ENCODE measurements at places on chromosomes 7 and 10.

DNA sequence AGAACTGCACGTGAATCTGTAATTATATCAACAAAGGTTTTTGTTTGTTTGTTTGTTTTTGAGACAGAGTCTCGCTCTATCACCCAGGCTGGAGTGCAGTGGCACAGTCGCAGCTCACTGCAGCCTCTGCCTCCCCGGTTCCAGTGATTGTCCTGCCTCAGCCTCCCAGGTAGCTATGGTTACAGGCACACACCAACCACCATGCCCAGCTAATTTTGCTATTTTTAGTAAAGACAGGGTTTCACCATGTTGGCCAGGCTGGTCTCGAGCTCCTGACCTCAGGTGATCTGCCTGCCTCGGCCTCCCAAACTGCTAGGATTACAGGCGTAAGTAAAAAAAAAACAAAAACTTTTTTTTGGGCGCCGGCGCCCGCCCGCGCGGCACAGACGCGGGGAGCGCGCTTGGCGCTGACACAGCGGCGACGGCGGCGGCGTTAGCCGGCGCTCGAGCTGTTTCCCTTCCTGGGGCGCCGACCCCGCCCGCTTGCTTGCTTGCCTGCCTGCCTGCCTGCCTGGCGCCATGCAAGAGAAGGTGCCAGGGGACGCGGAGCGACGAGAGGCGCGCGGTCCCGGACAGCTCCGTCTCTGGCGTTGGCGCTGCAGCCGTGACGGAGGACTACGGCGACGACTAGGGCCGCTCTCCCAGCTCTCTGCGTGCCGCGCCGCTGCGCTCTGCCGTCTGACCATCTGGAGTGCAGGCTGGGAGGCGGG lies 171.4 kb upstream of the NUPR2 start:
- no peak for DNase-seq

GRCh38 chr7:127973832-127974231 lies 57.4 kb downstream of the LRRC4 start:
- DNase-seq = no peak

DNA sequence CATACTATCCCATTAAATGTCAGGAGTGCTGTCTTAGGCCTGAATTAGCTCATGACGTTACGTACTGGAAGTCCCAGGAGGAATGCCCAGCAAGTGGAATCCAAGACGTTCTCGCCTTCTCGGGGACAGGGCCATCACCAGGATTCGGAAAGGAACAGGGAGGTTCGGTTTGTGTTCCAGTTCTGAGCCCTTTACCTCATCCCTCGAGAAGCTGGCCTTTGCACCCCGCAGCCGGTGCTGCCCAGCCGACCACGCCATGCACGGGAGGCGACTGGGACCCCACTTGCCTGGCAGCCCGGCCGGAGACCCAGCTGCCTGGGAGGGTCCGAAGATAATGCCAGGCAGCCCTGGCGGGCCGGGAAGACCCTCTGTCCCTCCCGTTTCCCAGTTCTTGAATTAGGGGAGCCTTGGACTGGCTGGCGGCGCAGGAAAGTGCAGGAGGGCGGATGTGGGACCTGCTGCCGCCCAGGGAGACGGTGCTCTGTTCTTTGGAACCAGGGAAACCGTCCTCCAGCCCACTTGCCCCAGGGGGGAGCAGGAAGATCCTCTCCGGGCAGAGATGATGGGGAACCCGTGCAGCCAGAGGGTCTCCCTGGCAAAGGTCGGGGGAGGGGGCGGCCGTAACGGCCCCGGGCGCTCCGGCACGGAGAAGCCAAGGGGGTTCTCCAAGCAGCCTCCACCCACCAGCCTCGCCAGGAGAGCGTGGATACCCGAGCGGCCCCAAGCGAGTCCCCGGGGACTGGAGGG lies 671 bp upstream of the CHST3 start:
- DNase-seq = no peak

- DNase-seq = peak; percentile 93
These were observed 46.0 kb downstream of the CDC123 start for GRCh38 chr10:12241810-12242529.

DNA sequence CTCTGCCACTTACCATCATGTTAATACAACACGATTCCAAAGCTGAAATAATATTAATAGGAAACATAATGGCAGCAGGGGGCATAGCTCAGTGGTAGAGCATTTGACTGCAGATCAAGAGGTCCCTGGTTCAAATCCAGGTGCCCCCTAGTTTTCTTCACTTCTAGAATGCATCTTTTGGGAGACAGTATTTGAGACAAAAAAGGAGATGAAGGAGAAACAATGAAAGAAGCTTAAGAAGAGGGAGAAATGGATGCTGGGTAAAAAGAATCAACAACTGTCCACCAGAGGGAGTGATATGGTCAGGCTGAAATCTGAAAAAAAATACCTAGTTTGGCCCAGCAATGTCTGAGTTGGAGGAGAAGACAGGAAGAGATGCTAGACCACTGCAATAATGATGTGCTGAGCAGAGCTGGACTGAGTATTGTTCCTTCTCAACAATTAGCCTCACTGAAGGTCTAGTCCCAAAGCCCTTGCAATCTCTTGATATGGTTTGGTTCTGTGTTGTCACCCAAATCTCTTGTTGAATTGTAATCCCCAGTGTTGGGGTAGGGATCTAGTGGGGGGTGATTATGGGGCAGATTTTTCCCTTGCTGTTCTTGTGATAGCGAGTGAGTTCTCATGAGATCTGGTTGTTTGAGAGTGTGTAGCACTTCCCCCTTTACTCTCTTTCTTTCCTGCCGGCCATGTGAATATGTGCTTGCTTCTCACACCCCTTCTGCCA lies 48.3 kb downstream of the ZNF783 start:
- DNase-seq = peak; percentile 25

GRCh38 chr7:80632819-80633218 lies 5.6 kb upstream of the CD36 start:
- no peak for DNase-seq

DNA sequence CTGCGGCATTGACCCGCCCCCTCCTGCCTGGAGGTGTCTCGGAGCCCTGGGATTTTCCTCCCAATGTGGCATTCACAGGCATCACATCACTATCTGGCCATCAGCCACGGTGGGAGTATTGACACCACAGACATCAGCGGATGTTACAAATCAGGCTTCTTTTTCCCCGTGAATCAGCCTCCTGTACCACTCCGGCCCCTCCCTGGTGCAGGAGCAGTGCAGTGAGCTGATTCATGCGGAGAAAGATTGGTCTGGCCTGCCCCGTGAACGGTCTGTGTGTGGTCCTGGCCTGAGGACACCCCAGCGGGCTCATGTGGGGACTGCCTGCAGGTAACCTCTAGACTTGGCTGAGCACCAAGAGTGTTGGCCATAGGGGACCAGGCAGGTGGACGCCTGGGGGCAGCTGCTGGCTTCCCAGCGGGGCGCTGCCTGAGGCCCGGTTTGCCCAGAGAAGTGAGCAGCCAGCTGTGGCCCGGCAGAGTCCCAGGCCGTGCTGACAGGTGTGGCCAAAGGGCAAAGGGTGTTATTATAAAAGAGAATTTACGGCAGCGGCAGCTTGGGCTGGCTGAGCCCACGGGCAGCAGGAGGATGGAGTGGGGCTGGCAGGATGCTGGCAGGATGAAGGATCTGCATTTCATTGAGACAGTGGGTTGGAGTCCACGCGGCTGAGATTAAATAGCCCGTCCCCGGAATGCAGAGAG lies 32.1 kb upstream of the GNA12 start:
- no peak for DNase-seq

DNA sequence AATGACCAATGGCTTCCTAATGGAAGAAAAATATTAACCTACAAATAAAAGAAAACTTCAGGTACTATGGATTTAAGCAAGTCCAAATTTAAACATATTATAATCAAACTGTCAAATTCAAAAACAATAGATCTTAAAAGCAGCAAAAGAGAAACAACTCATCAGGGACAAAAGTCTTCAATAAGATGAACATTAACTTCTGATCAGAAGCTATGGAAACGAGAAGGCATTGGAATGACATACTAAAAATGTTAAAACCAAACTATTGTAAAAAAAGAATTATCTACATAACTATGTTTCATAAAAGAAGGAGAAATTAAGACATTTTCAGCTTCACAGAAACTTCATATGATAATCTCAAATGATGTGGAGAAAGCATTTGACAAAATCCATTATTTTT lies 334.7 kb downstream of the ANKRD7 start:
- DNase-seq = no peak

DNA sequence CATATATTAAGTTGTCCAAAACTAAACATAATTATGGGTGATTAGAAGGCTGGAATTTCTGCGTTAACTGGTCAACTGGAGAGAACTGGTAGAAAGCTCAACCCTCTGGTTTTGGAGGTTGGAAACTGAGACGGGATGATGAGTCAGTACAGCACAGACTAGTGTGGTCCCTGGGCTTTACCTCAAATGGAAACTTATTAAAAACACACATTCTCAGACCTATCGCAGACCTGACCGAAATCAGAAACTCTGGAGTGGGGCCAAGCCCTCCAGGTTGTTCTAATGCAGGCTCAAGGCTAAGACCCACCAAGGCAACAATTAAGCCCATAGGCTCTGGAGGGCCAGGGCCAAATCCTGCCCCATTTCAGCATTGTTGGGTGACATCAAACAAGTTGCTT lies 136.9 kb downstream of the KCNMA1 start:
- no peak for DNase-seq

DNA sequence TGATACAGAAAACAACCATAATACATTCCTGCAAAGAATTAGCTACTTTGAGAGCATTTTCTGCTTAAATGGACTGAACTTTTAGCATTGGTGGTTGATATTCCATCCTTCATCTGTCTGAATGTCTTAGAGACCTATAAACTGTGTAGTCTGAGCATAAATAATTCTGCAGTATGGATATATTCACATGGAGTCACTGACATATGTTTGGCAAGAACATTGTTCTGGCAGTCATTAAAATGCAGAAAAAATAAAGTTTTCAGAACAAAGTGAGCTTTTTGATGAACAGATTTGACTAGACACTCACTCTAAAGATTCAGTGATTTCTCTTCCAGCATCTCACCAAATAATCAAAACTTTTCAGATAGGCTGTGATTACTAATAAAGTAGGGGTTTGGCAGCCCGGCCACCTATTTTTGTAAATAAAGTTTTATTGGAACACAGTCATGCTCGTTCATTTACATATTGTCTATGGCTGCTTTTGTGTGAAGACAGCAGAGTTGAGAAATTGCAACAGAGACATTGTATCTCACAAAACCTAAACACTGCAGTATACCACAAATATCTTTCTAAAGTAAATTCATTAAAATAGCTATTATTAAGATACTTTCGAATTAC lies 44.1 kb upstream of the RAPGEF5 start:
- DNase-seq = no peak

GRCh38 chr7:2926120-2926895 lies 82.2 kb upstream of the GNA12 start:
- DNase-seq = no peak

GRCh38 chr7:4830176-4830575 lies 31.7 kb downstream of the PAPOLB start:
- peak; percentile 81 for DNase-seq

DNA sequence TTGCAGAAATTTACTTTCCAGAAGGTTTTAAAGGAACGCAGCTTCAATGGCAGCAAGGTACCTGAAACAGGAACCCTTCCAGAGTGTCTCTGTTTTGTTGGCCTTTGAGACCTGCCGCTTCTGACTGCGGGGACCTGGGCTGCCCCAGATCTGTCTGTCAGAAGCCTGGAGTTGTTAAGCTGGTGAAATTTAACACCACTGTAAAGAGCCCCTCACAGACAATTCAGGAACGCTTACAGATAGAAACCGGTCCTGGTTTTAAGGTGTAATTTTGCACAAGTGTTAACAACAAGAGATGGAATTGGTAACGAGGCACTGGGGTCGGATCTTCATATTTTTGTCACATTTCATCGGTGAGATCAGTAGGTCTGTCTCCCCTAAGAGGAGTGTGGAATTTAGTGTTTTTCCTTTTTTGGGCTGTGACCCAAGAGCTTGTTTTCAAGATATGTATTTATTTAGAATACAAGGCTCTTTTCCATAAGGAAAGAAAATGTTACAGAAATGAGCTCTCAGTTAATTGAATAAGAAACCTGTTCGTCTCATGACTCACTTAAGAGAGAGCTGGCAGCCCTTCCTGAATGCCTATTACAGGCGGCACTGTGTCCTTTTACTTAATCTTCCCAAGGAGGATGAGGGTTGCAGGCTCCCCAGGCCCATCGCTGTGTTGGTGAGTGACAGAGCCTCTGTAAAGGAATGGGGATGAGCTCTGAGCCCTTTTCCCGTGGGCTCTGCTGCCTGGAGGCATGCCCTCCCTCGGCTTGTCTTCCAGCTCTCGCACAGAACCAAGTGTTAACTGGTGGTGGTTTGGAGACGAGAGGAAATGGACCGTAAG lies 168.7 kb downstream of the CUX1 start:
- DNase-seq = no peak

GRCh38 chr10:30495687-30496086 lies 61.7 kb downstream of the MAP3K8 start:
- peak; percentile 58 for DNase-seq

DNA sequence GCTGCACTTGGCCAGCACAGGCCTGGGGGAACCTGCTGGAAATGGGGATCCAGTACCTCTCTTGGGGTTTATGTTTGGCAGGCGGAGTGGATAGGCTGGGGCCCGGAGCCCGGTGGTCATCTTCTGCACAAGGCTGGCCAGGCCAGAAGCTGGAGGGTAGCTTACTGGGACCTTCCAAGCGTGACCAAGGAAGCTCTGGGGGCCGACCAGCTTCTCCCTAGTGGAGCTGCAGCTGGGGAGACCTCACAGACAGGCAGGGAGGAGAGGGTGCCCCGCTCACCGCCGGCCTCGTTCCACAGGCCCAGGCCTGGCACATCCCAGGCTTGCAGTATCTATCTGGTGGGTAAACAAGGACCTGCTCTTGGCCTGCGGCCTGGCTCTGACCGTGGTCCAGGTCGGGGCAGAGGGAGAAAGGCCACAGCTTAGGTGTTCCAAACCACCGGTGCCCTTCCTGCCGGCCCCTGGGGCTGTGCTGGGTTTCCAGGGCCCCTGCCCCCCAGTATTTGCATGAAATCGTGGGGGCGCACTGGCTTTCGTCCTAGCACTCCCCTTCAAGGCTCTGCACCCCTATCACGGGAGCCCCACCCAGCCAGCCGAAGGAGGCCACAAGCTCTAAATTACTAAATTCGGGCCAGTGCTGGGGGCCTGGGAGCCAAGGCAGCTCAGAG lies 1.5 kb upstream of the ELFN1 start:
- no peak for DNase-seq

- no peak for DNase-seq
These were observed 19.0 kb downstream of the PIK3AP1 start for GRCh38 chr10:96701265-96701664.

DNA sequence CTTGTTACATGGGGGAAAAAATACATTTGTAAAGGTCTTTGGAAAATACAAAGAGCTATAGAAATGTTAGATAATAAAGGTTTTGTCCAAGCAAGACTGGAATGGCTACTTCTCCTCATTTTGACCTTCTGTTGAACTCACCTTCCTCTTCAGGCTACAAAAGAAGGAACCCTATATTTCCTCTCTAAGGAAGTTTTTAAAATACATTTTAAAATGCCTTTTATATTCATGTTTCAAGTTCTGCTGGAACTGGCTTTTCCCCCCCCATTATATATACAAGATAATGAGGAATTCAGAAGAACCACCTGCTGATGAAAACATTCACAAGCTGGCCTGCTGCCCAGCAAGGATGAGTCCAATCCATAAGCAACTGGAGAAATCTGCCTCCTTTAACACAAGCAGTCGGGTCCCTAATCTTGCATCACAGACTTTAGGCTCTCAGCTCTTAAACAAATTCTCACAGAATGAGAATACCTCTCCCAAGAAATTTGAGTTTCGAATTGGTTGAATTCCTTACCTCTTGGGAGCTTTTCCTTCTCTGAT lies 44.6 kb downstream of the MTERF1 start:
- DNase-seq = peak; percentile 14

- DNase-seq = peak; percentile 86
These were observed 174.4 kb downstream of the ST7 start for GRCh38 chr7:117127585-117128168.

Measured in suppressor macrophage treated with lipopolysaccharide for 1 hour (primary cell).